ENCODE measurements at places on chromosomes 1 and 21. TPM values are rescaled to one million over a fixed set of nuclear protein-coding genes. Genes with fewer than 3 reads are reported as not detected.

- no peak for DNase-seq
Measured at GRCh38 chr1:89594096-89594740, 38.7 kb upstream of the LRRC8C start.

GRCh38 chr1:246295340-246295739 is 211.7 kb downstream of the SMYD3 start:
- no peak for DNase-seq

DNA sequence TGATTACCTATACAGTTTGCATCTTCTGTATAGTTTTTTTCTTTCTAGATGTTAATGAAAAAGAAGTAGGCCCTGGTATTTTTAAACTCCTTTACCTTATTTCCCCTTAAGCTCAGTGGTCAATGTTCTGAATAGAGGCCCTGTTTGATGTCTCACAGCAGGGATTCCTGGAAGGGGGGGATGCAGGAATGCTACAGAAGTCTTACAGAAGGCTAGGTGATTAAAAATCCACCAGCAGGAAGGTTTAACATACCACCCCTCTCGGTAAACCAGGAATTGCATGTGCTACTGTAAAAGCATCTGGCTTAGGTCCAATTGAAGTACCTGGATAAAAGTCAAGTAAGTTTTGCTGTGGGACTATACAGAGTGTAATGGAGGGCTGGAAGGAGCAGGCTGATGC is 78.3 kb downstream of the NOS1AP start:
- no peak for DNase-seq

DNA sequence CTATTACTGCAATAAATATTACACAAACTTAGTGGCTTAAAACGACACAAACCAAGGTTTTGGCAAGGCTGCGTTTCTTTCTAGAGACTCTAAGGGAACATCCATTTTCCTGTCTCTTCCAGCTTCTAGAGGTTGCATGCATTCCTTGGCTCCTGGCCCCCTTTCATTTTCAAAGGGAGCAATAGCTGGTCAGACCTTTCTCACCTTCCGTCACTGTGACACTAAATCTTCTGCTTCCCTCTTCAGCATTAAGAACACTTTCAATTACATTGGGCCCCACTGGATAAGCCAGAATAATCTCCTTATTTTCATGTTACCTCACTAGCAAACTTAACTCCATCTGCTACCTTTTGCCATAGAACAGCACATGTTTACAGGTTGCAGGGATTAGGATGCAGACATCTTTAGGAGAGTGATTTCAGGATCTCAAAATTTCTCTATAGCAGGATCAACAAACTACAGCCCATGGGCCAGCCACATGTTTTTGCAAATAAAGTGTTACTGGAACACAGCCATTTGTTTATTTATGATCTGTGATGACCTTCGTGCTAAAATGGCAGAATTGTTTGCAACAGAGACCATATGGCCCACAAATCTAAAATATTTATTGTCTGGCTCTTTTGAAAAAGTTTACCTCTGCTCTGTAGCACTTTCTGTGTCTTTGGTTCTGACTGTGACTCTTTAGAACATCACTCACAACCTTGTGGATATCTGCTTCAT is 221.5 kb upstream of the SGIP1 start:
- DNase-seq, result no peak

Gene HSD17B7
- total RNA-seq, result 17.2 TPM

Gene PDPN
- total RNA-seq, result 4.3 TPM

DNA sequence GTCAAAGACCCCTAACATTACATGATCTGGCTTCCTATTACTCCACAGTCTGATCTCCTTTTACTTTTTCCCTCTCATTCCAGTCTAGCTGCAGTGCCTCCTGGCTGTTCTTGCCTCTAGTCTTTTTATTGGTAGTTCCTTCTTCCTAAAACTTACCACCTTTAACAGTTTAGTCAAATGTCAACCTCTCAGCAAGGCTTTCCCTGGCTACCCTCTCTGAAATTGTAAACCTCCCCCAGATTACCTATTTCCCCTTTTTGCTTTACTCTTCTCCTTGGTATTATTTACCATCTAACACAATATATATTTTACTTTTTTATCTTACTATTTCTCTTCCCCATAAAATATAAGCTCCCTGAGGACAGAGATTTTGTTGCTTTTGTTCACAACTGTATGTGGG is 129.6 kb downstream of the CLEC20A start:
- no peak for DNase-seq

- DNase-seq, result peak; percentile 11
Measured at GRCh38 chr1:206979379-206980043, 9.3 kb upstream of the FCAMR start.

Gene SLAMF9
- not detected for total RNA-seq

Gene ZBTB8OS
- total RNA-seq, result 30.2 TPM

DNA sequence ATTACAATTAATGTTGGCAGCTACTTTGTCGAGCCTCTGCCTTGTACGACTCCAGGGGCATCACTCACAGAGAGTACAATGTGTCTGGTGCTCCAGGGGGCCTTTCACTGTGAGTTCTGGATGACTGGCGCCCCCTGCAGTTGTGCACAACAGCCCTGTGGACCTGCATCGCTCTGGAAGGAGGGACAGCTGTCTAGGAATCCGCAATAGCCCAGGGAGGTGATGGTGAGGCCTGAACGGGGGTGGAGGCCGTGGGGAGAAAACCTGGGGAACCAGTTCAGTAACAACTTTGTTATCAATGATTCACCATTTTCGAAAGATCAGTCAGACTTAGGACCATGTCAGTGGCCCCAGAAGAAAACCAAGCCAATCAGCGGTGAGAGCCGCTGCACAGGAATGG is 189.1 kb downstream of the KAZN start:
- DNase-seq, result no peak

Gene IRF6
- total RNA-seq, result 21.3 TPM

Gene DONSON
- 18.0 TPM for total RNA-seq

Gene LORICRIN
- not detected for total RNA-seq
